ENCODE measurements at places on chromosomes 16 and 17.

GRCh38 chr17:10614536-10615155 is 42.5 kb downstream of the MYH3 start:
- peak; percentile 15 for DNase-seq
- H3K27me3 ChIP-seq: peaks cover 8% of the 10 kb centered on the region
- H3K4me3 ChIP-seq: no peak overlapping the region
- no peak overlapping the region for H3K27ac ChIP-seq

GRCh38 chr16:59759296-59759695 is 1025.2 kb upstream of the GOT2 start:
- no peak for DNase-seq
- H3K4me1 ChIP-seq: no peaks in the 10 kb centered on the region
- no peaks in the 10 kb centered on the region for H3K36me3 ChIP-seq
- H3K27ac ChIP-seq: no peak overlapping the region
- no peak overlapping the region for H3K4me3 ChIP-seq

- H3K27ac ChIP-seq: no peak overlapping the region
- DNase-seq: no peak
These were observed 202 bp downstream of the CEP131 start for GRCh38 chr17:81222620-81222905.

DNA sequence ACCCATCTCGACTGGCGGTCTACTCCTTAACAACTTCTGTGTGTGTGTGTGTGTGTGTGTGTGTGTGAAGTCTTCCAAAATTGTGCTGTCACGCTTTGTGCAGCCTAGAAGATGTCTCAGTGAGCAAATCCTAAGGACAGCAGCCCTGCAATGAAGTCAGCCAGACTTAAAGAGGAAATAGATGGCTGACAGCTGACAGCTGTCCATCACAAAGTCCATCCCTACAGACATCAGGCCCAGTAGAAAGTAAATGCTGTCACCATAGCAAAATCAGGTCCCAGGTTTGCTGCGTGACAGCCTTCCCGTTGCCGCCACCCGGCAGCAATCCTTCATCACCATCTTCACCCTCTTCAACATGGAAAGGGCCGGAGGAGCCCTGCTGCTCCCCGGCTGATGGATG is 416.0 kb downstream of the SOX9 start:
- peaks cover 12% of the 10 kb centered on the region for H3K27me3 ChIP-seq
- H3K27ac ChIP-seq: no peak overlapping the region
- H3K4me1 ChIP-seq: peaks cover 2% of the 10 kb centered on the region

GRCh38 chr17:40290629-40291280 is 3.1 kb downstream of the CDC6 start:
- DNase-seq: peak; percentile 29
- H3K36me3 ChIP-seq: peaks cover 56% of the 10 kb centered on the region
- H3K4me1 ChIP-seq: peaks cover 44% of the 10 kb centered on the region
- H3K27ac ChIP-seq: peak overlapping the region; percentile 49
- peak overlapping the region; percentile 39 for H3K4me3 ChIP-seq
